ENCODE measurements at places on chromosomes 5 and 9. TPM values are rescaled to one million over a fixed set of nuclear protein-coding genes. Genes with fewer than 3 reads are reported as not detected.
A peak's percentile ranks its signal among the peaks of the same experiment; 100 is the strongest.

DNA sequence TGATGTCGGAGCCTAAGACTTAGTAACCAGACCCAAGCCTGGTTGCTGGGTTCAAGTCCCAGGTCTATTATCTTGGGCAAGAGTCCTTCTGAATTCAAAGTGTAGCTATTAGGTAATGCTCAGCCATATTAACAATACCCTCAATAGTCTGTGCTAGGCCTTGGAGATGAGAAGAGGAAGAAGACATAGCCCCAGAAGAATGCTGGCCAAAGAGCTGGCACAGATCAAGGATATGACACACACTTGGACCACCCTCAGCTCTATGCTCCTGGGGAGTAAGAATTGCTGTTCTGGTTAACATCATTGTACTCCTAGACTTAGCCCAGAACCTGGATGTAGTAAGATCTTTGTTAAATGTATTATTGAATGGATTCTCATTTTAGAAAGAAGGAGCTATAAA lies 426.7 kb downstream of the CDK5RAP2 start:
- DNase-seq, result no peak

DNA sequence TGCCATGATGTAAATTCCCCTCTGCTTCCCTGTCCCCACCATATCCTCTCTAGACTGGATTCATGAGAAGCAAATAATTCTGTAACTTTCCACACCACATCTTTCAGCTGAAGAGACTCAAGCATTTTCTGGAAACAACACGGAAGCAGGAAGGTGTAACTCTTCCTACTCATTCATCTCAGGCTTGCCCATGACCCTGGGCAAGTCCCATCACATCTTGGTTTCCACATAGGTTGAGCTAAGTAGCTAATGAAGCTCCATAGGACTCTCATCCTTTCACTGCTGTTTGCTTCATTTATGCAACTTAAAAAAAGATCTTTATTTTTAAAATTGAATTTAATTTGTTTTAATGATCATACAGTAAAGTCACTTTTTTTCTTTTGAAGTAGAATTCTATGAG lies 32.7 kb upstream of the STARD4 start:
- peak; percentile 58 for DNase-seq

The SLC36A3 gene
- not detected for total RNA-seq

DNA sequence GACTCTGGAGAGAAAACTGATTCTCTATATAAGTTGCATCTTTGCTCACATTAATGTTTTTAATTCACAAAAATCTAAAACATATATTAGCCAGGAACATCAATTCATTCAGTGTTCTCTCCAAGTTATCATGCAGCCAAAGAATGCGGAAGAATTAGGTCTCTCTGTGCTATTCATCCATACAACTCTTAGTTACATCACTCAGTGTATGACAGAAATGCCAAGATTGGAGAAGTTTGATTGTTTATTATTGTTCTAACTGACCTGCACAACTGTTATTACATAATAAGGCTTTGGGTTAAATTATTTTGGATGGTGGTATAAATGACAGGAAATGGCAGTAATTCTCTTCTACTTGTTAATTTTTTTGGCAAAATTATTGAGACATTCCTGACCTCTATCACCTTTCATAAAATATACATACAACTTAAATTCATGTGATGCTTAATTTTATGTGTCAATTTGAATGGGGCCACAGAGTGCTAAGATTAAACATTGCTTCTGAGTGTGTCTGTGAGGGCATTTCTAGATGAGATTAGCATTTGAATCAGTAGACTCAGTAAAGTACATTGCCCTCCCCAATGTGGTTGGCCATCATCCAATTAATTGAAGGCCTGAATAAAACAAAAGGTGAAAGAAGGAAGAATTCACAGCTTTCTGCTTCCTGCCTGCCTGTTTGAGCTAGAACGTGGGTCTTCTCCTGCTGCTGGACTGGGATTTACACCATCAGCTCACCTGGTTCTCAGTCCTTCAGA lies 70.2 kb downstream of the NR2F1-AS1 start:
- DNase-seq, result no peak

The WHRN gene
- total RNA-seq, result 9.7 TPM

The GM2A gene
- 114 TPM for total RNA-seq
